DMS53 (cell line): ENCODE measurements at places on chromosomes 4 and X.

- peak; percentile 77 for DNase-seq
Observed at GRCh38 chr4:69054578-69055200, 41.6 kb upstream of the UGT2B7 start.

DNA sequence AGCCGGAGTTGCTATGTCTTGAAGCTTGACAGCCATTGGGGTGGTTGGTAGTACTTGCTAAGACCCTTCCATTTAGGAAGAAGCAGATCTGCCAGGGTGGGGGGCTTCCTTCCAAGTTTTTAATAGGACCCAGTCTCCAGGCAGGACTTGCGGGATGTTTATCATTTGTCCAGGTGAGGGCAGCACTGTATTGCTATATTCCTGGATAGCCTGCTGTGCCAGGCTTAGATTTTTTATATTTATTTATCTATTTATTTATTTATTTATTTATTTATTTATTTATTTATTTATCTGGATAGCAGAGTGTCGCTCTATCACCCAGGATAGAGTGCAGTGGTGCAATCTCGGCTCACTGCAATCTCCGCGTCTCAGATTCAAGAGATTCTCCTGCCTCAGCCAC lies 87.4 kb upstream of the CT45A1 start:
- DNase-seq = peak; percentile 60

DNA sequence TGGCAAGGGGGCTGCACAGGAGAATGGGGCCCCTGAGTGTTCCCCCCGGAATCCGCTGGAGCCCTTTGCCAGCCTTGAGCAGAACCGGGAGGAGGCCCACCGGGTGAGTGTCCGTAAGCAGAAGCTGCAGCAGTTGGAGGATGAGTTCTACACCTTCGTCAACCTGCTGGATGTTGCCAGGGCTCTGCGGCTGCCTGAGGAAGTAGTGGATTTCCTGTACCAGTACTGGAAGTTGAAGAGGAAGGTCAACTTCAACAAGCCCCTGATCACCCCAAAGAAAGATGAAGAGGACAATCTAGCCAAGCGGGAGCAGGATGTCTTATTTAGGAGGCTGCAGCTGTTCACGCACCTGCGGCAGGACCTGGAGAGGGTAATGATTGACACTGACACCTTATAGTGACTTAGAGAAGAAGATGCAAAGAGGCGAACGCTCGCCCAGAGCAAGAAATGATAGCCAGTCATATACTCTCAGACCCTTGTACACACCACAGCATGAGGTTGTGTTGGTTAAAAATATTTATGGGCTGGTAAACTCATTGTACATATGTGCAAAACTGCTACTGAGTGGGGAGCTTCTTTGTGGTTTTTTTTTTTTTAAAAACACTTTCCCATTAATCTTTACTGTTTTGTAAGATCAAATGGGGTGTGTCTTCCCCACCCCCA lies 52.5 kb downstream of the JADE1 start:
- DNase-seq = no peak

GRCh38 chr4:8586246-8586645 lies 6.1 kb downstream of the GPR78 start:
- DNase-seq = no peak

DNA sequence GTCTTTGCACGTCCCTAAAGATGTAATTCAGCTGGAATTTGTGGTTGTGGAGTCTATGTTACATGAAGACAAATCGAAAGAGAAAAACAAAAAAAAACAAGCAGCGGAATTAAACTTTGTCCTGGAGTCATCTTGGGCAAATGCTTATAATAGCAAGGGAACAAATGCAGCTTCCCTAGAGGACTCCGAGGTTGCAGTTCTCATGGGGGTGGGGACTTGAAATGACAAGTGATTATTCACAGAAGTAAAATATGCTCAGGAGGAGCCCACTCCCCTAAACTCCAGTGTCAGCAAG lies 362.4 kb downstream of the ARHGAP24 start:
- DNase-seq = no peak

DNA sequence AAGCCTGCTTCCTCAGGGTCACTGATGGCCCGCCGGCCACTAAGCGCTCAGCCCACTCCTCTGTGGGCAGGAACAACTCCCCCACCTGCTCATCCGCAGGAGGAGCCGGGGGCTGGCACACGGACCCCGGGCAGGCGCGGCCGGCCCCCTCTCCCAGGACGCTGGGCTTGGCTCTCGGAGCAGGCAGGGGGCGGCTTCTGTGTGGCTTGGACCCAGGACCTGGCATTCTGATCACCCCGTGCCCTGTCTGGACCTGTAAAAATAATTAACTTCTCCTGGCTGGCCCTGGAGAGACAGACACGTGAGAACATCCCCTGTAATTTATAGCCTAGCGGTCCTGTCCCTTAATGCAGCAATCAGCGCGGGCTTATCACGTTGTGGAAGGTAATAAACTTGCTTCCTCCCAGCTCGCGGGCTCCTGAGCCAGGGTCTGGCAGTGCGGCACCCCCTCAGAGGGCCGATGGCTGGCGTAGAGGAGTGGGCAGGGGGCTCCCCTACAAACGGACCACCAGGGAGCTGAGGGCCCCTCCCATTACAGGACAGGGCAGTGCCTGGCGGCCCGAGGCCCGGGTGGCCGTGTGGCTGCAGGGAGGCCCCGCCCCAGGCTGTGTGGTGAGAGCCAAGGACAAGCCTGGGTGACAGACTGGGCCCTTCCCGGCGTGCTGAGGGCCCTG lies 84.5 kb upstream of the NKX1-1 start:
- no peak for DNase-seq

GRCh38 chr4:26030780-26031179 lies 116.8 kb downstream of the SMIM20 start:
- no peak for DNase-seq

- no peak for DNase-seq
Observed at GRCh38 chr4:72022553-72022952, 9.2 kb upstream of the NPFFR2 start.

DNA sequence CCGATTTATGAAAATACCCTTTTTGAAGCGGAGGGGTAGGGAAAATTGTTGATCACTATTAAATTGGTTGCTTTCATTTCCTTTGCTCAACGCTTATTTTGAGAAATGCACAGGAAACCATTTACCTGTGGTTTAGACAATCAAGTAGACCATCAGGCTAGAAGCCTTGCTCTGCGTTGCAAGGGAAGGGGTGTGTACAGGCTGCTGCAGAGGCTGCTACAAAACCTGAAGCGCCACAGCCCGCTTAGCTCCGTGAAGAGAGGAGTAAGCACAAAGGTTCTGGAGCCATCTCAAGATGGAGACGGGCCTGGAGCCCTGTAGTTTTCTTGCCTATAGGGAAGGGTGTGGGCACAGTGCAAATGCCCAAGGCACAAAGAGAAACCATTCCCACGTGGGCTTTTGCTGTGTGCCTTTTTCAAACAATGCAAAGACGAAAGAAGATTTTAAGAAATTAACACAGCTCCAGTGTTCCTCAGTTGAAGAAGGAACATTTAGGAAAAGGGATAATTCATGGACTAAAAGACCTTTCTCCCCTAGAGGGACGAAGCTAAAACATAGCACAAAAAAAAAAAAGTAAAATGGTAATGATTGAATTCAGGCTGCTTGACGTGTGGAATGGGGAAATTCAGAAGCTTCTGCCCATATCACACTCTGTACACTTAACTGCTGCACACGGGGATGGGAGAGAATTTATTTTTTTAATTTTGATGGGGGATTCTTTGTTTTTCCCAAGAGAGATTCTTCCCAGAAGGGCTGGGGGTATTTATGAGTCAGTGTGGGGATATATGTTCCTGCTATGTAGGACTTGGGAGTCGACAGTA lies 3.5 kb downstream of the TMSB4X start:
- peak; percentile 2 for DNase-seq

DNA sequence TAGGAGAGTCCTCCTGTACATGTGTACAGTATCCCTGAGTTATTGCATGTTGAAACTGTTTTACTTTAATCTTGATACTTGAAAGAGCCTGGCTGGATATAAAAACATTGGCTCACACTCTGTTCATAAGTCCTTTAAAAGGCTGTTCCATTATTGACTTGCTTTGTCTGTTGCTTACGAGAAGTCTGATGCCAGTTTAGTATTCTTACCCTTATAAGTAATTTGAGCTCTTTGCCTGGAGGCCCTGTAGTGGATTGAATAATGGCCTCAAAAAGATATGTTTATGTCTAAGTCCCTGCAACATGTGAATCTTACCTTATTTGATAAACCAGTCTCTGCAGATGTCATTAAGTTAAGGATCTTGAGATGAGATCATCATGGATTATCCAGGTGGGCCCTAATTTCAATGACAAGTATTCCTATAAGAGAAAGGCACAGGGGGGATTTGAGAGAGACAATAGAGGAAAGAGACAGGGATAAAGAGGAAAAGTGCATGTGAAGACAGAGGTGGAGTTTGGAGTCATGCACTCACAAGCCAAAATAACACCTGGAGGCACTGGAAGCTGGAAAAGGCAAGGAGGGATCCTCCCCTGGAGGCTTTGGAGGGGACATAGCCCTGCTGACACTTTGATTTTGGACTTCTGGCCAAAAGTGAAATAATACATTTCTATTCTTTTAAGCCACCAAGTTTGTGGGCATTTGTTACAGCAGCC lies 98.1 kb downstream of the IRF2 start:
- no peak for DNase-seq
